CD4-positive, alpha-beta T cell treated with Interleukin-17A for 1 hour (primary cell): ENCODE measurements at places on chromosomes 13 and 19.
A peak's percentile ranks its signal among the peaks of the same experiment; 100 is the strongest.

DNA sequence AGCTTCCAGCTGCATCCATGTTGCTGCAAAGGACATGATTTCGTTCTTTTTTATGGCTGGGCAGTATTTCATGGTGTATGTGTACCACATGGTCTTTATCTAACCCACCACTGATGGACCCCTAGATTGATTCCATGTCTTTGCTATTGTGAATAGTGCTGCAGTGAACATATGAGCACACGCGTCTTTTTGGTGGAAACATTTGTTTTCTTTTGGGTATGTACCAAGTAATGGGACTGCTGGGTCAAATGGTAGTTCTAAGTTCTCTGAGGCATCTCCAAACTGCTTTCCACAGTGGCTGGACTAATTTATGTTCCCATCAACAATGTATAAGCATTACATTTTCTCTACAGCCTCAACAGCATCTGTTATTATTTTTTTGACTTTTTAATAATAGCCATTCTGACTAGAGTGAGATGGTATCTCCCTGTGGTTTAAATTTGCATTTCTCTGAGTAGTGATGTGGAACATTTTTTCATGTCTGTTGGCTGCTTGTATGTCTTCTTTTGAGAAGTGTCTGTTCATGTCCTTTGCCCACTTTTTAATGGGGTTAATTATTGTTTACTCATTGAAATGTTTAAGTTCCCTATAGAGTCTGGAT is 6.8 kb upstream of the UBE2L5 start:
- no peak for DNase-seq

GRCh38 chr19:45864629-45865082 is 530 bp downstream of the FOXA3 start:
- no peak for DNase-seq

DNA sequence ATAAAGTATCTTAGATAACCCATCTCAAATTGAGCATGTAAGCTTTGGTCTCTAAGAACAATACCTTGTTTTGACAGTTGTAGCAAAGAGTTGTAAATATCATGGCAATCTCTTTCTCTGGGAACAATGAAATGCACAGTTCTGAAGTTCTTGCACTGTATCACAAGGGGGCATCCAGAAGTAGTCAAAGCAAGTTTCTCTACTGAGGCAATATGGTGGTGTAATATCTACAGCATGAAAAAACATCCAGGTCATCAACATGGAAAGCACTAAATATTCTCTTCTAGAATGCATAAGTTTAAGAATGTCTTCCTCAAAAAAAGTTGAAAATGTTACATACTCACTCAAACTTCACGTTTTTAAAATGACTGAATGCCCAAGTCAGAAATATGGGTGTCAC is 19.6 kb downstream of the MTMR6 start:
- peak; percentile 33 for DNase-seq

DNA sequence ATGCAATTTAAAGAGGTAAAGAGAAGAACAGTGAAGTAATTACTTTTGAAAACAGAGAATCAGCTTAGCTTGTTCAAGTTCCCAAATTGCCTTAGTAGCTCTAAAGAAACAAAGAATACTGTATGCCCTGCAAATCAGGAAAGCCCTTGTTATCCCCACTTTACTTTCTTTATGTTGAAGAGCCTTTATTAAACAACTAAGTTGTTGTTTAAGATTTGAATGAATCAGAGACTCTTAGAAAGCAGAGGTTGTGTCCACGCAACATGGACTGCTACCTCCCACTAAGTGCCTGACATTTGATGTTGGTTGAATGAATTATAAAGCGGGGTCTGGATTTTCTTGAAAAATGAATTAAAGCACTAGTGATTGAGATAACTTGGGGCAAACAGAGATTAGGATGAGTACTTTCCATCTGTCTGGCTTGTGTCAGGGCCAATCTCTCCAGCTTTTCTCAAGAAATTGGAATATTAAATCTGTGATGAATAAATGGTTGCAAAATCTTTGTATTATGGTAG is 214.7 kb downstream of the POSTN start:
- DNase-seq: no peak

DNA sequence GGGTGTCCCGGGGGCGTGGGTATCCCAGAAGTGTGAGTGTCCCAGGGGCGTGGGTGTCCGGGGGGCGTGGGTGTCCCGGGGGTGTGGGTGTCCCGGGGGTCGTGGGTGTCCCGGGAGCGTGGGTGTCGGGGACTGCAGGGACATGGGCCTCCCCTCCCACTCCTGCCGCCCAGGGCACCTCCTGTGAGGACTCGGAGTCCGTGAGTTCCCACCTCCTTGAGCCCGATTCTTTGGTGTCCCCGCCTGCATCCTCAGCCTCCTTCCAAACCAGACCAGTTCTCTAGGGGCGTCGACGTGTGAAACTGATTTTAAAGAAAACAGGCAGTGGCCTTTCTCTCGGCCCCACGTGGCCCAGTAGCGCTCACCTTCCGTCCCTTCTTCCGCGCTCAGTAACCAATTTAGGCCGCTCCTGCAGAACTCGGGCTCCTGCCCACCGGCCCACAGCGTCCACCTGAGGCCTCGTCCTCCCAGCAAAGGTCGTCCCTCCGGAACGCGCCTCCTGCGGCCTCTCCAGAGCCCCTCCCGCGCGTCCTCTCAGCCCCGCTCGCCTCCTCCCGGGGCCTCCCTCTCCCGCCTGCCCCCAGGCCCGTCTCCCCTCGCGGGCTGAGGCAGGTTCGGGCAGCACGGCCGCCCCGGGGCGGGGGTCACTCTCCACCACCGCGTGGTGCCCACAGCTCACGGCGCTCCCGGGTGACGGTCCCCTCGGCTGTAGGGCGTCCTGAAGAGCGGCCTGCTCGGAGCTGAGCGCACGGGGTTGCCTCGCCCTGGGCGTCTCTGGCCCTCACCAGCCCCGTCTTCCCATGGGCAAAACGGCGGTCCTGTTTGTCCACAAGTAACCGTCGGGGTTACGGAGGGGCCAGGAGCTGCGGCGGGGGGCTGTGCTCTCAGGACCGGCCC is 3.8 kb downstream of the F7 start:
- no peak for DNase-seq
